ENCODE measurements at places on chromosomes 6 and 20.

DNA sequence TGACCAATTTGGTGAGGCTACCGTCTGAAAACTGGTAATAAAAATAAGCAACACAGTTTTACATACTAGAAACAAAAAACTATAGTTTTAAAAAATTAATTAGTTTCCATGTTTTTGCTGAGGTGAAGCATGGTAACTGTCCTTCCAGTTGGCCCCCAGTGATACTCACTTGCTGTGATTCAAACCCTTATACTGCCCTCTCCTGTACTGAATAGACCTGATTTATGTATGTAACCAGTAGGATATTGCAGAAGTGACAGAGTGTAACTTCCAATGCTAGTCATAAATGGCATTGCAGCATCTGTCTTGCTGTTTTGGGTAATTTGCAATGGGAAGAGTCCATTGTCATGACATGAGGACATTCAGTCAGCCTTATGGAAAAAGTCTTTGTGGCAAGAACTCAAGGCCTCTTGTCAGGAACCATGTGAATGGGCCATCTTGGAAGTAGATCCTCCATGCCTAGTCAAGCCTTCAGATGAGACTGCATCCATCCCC lies 8.9 kb upstream of the CHD6 start:
- DNase-seq = no peak

DNA sequence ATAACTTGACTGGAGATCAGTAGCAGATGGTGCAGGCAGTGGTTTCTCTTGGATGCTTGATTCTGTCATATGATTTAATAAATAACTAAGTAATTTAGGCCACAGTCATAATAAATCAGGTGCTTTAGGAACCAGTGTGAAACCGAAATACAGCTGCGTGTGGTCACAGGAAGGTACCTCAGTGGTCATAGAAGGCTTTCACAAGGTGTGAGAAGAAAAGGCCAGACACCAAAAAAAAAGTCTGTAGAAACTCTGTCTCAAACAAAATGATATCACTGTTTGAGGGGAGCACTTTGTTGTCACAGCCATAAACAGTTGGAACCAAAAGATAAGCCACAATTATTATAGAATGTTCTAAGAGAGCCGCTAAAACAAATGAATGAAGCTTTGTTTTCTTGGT lies 56.5 kb downstream of the ARMC2 start:
- no peak for DNase-seq

DNA sequence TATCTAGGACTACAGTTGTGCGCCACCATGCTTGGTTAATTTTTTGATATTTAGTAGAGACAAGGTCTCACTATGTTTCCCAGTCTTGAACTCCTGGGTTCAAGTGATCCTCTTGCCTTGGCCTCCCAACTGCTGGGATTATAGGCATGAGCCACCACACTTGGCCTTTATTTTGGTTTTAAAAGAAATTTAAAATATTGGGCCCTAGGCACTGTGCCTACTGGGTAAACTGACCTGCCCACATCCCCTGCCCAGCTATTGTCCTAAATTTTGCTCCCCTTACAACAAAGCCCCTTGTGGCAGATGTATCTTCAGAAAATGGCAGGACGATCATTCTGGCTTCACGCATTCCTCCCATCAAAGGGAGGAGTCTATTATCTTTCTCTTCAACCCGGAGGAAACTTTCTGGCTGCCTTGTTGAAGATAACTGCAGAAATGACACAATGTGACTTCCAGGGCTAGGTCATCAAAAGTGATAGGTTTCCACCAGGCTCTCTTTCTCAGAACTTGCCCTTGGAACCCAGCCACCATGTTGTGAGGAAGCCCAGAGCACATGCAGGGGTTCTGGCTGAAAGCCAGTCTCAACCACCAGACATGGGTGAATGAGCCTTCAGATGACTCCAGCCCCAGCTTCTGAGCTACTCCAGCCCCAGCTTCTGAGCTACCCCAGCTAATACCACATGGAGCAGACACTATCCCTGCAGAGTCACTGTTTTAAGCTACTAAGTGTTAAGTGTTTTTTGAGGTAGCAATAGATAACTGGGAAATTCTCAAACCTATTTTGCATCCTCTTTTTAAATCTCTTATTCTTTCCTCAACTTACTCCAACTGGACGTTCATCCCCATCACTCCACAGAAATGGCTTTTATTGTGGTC lies 4.6 kb upstream of the GUCA1B start:
- DNase-seq = peak; percentile 67

DNA sequence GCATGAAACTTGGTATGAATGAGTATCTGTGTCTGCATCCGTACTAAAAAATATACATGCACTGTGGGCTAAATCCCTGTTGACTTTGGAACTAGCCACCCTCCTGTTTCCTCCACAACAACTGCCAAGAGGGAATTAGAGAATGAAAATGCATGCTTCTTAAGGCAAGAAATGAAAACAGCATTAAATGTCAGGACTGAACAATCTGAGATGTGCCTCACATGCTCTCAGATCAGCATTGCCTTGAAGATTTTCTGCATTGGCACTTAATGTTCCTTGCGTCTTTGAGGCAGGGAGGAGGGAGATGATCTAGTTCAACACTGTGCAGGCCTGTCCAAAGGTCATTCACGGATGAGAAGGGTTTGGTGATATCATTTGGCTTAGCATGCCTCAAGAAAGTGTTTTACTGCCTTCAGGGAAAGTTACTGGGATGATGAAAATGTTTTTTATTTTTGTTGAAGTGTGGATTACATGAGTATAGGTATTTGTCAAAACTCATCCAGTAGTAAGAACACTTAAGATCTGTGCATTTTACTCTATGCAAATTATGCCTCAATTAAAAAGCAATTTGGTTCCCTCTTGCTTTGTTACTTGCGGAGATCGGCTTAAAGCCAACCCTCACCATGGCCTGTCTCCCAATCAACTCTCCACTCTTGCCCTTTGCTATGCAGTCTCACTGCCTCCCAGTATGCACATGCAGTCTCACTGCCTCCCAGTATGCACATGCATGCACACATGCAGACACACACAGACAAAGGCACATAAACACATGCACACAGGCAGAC lies 47.5 kb upstream of the RIN2 start:
- DNase-seq = no peak

GRCh38 chr6:90078513-90079289 lies 184.4 kb downstream of the GJA10 start:
- DNase-seq = no peak

- no peak for DNase-seq
Measured at GRCh38 chr6:130969791-130970491, 93.1 kb downstream of the EPB41L2 start.

DNA sequence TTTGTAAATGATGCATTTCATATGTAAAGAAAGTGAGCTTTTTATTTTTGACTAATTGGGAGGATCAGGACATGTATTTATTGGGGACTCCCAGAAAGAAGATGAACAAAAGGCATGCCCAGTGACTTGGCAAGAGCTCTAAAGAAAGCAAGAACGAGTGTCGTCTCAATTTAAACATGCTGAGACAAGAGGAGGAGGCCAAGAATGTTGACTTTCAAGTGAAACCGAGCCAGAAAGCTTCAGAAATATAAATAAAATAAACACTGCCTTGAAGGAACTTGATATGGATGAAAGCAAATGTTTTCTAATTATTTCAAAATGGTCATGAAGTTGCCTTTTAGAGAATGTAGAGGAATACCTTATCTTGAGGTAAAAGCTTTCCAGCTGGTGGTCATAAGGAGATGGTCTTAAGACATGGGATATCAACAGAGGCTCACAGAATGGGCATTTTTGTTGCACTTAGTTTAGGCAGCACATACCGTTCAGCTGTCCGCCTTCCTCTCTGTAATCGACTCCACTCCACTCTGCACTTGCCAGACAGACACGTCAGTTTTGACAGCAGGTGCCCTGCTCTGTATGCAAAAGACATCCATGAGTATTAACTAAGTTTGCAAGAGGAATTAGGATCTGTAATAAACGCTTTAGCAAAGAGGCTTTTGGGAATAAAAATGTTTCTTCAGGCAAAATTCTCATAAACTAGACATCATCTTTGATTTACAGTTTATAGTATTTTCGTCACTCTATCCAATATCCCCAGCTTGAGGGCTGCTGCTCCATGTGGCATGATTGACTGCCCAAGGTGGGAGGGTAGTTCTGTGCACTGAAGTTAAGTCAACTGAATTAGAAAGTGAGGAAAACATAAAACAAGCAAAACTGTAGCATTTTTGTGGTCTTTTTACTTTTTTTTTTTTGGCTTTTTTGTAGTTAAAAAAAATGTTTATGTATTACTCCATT lies 613.1 kb downstream of the PKHD1 start:
- peak; percentile 19 for DNase-seq

DNA sequence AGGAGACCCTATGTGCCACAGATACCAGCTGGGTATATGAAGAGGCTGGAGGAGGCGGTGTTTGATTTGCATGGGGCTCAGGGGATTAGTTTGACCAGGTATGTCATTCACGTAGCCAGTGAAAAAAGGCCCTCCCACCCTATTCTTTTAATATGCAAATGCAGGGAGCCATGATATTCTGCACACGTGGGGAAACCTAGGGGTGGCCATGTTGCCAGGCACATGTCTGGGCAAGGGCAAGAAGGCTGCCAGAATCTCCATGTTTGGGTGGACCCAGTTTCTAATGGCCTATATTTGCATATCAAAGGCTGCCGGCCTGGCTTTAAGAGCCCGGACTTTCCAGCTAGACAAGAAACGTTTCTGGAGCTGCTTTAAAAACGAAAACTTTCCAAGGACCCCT lies 60.4 kb downstream of the SOX4 start:
- DNase-seq = no peak

DNA sequence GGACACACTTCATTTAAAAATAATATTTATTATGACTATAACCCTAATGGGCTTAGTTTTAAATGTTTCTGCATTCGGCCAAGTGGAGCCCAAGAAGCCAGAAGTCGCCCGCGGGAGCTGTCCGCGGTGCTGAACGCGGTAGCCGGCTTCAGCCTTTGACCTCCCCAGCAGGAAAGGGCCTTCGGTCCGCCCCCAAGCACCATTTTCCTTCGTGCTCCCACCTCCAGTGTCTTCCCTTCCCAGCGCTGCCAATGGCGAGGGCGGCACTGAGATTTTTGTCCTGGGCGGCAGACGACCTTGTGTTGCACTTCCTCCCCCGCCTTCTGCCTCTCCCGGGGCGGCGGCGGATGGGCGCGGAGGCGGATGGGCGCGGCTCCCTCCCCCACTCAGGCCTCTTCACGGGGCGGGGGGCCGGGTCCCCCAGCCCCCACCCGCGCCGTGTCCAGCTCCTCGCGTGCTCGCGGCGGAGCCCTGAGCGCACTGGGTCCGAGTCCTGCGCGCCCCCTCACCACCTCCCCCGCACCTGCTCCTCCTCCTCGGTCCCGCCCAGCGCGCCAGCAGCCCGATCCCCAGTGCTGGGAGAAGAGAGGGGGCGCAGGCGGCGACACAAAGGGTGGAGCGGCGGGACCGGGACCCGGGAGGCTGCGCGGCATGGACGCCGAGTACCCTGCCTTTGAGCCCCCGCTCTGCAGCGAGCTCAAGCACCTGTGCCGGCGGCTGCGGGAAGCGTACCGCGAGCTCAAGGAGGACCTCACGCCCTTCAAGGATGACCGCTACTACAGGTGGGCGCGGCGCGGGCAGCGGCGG lies 23.6 kb upstream of the TMEM181 start:
- peak; percentile 72 for DNase-seq

DNA sequence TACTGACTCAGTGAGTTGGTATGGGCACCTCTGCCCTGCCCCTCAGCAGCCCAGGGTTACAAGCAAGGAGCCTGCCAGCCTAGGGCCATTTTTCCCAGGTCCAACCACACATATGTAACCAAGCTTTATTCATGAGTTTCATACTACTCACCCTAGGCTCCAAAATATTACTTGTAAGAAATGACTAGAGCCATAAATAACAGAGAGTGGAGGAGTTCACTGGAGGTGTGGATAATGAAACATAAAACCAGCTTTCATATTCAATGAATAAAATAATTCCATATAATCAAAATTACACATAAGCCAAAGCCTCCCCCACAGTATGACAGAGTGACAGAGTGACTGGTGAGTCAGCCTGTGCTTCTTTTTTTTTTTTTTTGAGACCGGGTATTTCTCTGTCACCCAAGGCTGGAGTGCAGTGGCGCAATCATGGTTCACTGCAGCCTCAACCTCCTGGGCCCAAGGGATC lies 229.8 kb upstream of the SASH1 start:
- peak; percentile 45 for DNase-seq

DNA sequence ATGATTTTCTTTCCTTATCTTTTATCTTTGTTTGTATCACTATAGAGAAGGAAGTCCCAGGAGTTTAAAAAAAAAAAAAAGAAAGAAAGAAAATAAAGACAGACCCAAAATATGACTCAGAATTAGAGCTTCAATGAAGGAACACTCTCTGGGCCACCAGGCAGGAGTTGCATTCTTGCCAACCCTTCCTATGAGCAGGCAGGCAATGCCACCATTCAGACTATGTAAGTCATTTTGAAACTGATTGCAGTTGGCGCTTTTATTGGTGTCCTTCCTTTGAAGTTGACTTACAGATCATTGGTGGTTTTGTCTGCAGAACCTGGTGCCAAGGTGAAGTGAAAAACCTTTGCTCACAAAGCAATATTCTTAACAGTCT lies 50.3 kb downstream of the MYB start:
- DNase-seq = no peak

GRCh38 chr6:24549158-24549557 lies 54.4 kb downstream of the ALDH5A1 start:
- DNase-seq = no peak

- DNase-seq = no peak
Measured at GRCh38 chr6:148389086-148389485, 46.4 kb downstream of the SASH1 start.

DNA sequence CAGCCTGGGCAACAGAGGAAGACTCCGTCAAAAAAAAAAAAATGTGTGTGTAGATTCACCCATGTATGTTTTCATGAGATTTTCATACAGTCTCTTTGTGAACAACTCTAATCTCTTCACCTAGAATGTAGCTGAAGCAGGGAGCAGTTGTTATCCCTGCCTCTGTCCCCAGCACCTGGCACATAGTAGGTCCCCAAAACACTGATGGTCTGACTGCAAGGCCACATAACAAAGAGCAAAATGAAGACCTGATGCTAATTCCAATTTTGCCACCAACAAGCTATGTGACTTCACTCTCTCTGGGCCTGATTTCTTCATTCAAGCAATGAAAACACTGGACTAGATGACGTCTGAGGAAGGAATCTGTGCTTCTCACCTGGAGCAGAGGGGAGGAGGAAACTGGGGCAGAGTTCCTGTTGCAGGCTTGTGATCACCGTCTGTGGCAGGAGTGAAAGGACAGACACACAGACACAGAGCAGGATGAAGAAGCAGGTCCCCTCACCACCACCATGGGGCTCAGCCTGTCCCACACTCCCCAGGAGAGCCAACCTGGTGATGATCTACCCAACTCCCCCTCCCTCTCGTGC lies 4.6 kb downstream of the SLC44A4 start:
- peak; percentile 33 for DNase-seq

- DNase-seq = no peak
Measured at GRCh38 chr20:62413896-62414481, 6.9 kb upstream of the CABLES2 start.

GRCh38 chr6:114718186-114718585 lies 375.4 kb upstream of the HS3ST5 start:
- DNase-seq = no peak

GRCh38 chr6:147287869-147288271 lies 83.7 kb downstream of the STXBP5 start:
- peak; percentile 66 for DNase-seq

GRCh38 chr6:111750753-111751673 lies 122.2 kb downstream of the FYN start:
- DNase-seq = no peak

All from PC-3 (cell line).